Transverse colon (tissue), 4 donors: ENCODE measurements at places on chromosomes 7 and 10.
A peak's percentile ranks its signal among the peaks of the same experiment; 100 is the strongest.

DNA sequence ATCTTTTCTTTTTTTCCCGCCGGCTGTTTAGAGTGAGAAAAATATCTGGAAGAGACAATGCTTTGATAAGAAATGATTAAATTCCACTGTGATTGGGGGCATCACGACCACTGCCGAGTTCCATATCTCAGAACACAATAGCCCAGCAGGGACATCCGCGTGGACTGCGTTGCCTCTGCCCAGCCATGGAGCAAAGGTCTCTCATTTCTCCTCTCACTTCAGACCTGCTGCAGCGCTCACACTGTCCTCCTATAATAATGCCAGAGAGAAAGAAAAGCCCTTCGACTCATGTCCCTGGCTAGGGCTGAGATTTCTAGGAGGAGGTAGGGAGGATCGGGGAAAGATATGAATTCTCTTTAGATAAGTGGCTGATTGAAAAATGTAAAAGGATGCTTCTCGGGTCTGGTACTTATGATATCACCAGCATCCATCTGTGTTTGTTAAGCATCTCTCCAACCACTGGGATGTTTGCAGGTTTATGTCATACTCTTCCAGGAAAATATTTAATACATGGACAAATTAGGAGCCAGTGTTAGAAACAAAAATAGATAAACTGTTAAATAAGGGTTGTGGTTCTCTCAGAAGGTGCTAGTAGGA is 472.9 kb upstream of the AKR1E2 start:
- DNase-seq, result no peak

DNA sequence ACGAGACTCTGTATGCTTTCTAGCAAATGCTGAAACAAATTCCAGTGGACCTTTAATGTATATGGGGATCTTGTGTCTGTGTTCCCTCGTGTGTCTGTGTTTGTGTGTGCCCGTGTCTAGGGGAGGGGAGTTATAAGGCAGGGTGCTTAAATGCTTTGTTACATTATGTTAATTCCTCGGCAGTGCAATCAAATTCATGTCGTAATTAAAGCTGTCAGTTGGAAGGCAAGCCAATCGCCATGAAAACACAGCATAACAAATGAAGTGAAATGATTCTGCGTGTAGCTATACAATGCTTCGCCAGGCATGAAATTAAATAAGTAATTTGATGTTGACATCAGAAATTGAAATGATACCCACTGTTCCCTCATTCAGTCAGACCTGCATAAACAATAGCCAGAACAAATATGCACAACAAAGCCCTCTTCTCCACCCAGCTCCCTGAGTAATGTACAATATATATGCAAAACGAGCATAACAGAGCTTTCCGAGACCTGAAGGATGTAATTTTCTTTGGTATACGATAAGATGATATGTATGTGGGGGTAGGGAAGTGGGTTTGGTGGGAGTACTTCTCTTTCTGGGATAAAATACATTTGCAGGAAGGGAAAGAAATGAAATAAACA is 534.1 kb downstream of the AUTS2 start:
- no peak for DNase-seq

DNA sequence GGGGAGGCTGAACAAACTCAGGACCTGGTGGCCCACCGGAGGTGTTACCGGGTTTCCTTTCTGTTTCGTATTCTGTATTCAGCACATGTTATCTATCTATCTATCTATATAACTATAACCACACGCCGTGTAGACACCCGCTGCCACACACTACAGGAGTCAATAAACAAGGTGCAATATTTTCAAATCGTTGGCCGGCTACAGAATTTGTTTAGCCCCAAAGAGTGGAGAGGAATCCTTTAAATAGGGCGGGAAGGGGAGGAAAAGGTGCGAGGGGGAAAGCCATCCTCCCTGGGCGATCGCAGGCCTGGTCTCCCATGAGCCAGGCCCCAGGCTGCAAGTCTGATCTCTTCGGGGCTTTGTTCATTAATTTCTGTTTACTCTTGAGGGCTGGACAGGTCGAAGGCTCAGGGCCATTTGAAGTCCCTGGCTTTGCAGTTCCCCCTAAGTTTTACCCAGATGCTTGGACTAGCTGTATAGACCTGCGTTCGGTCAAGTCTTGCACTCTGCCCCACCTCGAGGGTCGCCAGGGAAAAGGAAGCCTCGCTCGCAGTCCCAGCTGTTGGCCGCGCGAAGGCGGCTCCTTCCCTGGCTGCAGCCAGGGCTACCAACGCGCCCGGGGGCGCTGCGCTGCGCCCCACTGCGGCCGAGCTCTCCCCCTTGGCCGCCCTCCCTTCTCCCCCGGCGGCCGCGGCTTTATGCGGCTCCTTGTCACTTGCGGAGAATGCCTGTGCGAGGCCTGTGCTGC is 3.8 kb downstream of the NKX2-3 start:
- no peak for DNase-seq

DNA sequence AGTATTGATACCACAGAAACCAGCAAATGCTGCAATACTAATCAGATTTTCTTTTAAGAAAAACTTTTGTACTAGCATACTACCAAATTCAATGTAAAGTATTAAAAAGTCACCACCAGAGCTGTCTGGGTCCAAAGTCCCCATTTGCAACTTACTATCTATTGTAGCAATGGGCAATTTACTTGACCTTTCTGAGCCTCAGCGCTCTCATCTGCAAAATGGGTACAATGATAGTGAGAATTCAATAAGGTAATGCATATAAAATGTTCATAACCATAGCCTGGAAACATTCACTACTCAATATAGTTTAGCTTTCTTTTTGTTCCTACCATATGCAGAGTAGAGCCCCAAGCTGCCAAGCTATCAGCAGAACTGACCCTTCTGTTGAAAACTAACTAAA is 337.2 kb downstream of the ELMO1 start:
- DNase-seq, result no peak

GRCh38 chr7:31373337-31374289 is 33.1 kb upstream of the NEUROD6 start:
- peak; percentile 20 for DNase-seq

GRCh38 chr7:96183163-96183670 is 138.7 kb downstream of the SLC25A13 start:
- DNase-seq, result no peak

GRCh38 chr10:85978566-85979358 is 387.8 kb downstream of the GRID1 start:
- no peak for DNase-seq

DNA sequence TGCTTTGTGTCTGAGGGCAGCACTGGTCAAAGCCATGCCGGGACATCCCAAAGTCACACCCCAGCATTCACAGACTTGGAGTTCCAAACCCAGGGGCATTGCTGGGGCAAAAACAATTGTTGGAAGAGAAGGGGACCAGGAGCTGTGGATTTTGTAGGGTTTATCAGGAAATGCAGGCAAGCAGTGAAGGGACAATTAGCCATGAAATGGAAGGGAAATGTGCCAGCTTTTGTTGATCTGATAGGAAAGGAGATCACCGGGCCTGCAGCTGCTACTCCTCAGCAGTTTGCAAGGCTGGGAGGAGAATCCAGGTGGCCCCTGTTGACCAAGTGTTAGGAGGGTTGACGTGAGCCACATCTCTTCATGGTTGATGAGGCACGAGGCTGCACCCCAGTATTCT is 2.5 kb upstream of the BRI3 start:
- DNase-seq, result no peak

DNA sequence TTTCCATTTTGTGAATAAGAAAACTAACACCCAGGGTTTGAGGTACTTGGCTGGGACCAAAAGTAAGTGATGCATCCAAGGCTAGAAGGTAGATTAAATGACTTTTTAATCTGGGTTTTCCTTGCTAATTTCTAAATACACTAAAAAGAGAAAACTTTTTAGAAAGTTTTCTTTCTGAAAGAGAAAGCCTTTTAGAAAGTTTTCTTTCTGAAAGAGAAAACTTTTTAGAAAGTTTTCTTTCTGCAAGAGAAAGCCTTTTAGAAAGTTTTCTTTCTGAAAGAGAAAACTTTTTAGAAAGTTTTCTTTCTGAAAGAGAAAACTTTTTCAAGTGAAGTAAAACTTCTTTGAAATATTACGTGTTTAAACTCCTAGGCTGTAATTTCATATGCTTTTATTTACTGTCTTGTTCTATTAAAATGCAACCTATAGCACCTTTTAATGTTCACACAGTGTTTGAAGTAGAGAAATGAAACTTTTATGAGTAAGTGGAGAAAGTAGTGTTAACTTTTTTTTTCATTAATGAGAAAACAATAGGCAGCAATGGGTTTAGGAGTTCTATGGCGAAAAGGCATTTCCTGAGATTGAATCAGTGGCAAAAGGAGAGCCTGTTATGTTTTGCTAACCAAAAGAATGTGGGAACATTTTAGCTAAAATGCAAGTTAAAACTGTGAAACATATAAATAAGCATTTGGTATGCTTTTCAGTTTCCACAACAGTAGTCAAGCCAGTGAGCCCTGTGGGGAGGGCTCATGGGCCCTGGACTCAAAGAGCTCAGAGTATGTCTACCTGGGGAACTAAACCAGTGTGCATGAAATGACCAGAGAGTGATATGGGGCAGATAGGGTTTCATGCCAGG is 103.7 kb downstream of the RBM20 start:
- DNase-seq, result no peak

GRCh38 chr10:133377818-133378250 is 1.2 kb upstream of the PAOX start:
- DNase-seq, result no peak

GRCh38 chr7:25894002-25894901 is 257.7 kb upstream of the NFE2L3 start:
- DNase-seq, result peak; percentile 71

DNA sequence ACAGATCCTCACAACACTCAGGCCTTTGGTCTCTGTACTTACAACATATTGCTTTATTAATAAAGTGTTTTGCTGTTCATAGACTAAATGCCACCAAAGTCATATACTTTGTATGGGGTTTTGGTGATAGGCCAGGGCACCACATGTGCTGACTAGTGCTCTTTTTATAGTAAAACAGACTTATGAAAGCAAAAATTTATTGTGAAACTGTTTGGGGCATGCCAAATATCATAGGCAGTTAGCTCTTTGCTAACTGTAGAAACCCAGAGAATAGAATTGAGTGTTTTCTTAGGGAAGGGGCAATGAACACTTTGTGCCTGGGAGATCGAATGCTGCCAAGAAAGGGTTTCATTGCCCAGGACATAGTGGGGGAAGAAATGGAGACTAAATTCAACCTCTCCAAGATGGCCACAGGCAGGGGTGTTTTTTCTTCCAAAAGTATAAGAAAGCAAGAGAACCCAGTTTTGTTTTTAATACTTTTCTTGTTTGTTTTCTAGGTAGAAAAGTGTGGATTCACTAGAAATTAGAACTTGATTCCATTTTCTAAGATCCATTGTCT is 142.7 kb downstream of the TRIL start:
- no peak for DNase-seq

GRCh38 chr10:12471135-12471534 is 121.8 kb downstream of the CAMK1D start:
- DNase-seq, result peak; percentile 54

GRCh38 chr7:42453931-42454361 is 216.9 kb upstream of the GLI3 start:
- DNase-seq, result no peak

GRCh38 chr7:46949270-46949931 is 632.5 kb downstream of the TNS3 start:
- DNase-seq, result no peak

DNA sequence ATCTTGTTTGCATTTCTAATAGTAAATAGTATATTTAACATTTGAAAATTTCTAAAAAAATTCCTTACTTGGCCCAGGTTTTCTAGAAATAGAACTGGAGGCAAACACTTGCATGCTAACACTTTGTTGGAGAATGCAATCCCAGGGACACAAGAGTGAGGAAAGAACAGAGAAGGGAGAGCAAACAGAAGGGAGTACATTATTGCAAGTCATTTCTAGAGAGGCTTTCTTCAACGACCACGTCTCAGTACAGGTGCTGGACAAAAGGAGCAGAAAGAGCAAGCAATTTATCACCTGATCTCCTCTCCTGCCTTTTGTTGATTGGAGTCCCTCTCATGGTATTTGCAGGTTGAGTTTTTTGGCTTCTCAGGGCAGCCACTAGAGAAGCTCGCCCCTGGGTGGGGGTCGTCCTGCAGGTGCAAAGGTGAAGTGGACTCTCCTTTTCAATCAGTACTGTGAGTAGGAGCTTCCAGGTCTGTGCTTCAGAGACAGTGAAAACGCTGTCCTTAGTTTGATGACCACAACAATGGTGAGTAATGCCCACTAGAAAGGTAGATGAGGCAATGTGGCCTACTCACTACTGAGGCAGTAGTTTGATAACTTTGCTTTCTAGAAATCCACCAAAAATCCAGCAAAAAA is 5.2 kb downstream of the CPED1 start:
- no peak for DNase-seq

- DNase-seq, result no peak
These were observed 311.1 kb downstream of the HPSE2 start for GRCh38 chr10:98924526-98924925.

- no peak for DNase-seq
These were observed 80.3 kb upstream of the SEM1 start for GRCh38 chr7:96789914-96790313.

DNA sequence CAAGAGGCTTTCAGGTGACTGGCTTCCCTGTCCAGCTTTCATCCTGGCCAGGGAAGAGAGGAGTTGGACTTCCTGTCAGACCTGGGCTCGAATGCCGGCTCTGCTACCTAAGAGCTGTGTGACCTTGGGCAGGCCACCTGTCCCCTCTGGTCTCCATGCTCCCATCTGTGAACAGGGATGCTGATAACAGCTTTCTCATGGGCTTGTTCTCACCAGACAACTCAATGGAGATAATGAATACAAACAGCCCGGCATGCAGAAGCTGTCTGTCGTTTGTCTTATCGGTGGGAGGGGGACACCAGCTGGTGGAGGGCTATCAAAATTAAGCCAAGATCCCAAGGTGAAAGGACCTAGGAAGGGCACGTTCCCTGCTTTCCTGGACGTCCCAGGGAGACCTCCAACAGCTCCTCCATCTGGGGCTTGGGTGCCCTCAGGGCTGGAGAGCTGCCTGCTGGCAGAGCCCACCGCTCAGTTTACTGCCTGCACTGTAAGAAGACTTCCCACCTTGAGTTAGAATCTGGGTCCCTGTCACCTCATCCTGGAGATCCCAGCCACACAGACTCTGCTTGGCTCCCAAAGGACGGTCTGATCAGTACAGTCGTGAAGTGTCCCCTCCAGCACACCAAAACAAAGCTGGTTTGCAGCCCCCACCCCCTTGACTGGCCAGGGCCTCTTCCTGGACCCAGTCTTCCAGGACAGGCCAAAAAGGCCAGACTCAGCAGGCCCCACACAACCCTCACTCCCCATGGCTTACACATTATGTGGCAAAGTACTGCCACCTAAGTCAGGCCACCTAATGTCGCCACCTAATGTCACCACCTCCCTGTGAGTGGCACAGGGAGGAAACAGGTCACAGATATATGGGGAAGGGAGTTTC is 40.9 kb downstream of the PPIF start:
- DNase-seq, result peak; percentile 5
